ENCODE measurements at places on chromosomes 6 and 20.

DNA sequence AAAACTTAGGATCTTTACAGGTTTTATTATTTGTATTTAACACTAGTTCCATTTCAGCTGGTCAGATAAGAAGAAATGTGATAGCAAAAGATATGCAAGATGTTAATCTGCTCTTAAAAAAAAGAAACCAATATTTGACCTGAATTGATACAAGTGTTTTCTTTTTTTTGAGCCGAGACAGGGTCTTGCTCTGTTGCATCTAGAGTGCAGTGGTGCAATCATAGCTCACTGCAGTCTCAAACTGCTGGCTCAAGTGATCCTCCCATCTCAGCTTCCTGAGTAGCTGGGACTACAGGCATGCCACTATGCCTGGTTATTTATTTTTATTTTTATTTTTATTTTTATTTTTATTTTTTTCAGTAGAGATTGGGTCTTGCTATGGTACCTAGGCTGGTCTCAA, 133.0 kb downstream of the GMPR start:
- no peak for DNase-seq

GRCh38 chr20:48329031-48329615, 498.7 kb downstream of the PREX1 start:
- no peak for DNase-seq

DNA sequence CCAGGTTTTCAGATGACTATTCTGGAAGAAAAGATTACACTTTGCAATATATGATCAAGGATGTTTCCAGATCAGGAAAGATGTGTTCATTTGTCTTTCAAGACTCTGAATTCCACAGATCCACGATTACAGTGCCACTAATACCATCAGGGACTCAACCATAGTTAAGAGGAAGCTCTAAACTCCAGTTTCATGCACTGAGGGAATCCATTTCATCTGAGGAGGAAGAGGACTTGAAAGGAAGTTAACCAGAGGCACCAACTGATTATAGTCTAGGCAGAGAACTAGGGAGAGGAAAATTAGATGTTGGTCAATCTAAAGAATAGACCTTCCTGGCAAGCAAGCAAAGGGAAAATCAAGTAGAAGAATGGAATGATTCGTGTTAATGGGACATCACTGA, 218.3 kb upstream of the PRDM1 start:
- DNase-seq, result no peak

DNA sequence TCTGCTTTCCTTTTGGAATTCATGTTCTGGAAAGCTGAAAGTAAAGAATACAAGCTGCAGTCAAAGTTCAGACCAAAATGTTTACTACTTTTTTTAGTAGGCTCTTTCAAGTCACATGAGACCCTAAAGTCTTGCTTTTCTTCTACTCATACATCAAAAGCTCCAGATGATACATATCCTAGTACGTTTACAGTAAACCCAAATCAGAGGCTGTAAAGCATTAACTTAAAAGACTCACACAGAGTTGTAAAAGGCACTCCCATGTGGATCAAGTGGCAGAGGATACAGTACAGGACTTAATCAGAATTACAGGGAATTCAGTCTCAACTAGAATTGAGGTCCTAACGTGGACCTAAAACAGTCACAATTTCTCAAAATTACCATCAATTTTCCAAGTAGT, 40.7 kb downstream of the STK38 start:
- no peak for DNase-seq

DNA sequence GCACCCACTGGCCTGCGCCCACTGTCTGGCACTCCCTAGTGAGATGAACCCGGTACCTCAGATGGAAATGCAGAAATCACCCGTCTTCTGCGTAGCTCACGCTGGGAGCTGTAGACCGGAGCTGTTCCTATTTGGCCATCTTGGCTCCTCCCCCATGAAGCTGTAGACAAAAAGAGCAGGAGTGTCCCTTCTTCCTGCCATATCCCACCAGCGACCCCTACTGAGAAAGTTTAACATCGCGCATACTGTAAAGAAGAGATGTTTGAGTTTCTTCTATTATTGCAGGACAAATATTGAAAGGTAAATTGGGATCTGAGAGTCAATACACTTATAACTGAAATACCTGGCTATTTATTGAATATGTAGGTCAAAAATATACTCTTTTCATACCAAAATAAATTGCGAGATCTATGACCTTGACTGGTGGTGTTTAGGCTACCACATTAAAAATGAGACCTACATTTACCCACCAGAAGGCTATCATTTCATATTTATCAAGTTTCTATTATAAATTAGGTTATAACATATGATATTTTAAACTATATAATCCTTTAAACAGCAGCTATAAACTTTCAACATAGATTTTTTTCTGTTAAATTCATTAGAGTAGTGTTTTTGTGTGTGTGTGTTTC, 586.3 kb downstream of the HTR1B start:
- DNase-seq, result no peak

- DNase-seq, result no peak
Measured at GRCh38 chr6:25387911-25388310, 108.7 kb downstream of the CARMIL1 start.

GRCh38 chr6:101760843-101761621, 367.5 kb downstream of the GRIK2 start:
- DNase-seq, result no peak

- DNase-seq, result no peak
Measured at GRCh38 chr6:3471711-3472110, 14.9 kb upstream of the SLC22A23 start.

DNA sequence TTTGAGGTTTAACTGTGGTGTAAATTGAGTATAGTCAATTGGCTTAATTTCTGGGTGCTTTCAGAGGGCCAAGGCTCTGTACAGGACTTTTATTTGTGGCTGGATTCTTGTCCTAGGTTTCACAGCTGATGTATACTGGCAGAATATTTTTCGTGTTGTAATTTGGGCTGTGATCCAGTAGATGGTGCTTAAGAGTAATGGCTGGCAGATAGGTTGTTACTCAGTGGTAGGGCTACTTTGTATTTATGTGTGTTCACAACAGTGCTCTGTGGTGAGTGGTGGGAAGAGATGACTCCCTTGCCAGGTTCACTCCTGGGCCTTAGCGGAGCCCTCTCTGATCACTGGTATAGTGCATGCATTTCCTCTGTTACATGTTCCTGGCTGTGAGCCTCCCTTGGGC, 34.5 kb upstream of the FERMT1 start:
- no peak for DNase-seq

- no peak for DNase-seq
Measured at GRCh38 chr6:131754715-131755567, 44.1 kb upstream of the CTAGE9 start.

DNA sequence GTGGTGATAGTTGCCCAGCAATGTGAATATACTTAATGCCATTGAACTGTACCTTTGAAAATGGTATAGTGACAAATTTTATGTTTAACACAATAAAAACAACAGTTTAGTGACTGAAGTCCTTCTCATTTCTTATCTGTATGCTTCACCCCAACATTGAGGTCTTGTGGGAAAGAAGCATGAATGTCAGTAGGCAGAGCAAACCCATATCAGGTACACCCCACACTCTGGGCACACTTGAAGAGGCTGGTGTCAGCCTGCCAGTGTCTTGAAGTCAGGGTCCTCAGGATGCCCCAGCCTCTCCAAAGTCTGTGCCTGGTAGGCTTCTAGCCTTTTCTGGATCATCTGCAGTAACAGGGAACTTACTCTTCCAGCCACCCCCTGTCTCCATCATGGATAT, 51.2 kb downstream of the CD164 start:
- no peak for DNase-seq

GRCh38 chr6:71012866-71013469, 56.1 kb upstream of the B3GAT2 start:
- no peak for DNase-seq

DNA sequence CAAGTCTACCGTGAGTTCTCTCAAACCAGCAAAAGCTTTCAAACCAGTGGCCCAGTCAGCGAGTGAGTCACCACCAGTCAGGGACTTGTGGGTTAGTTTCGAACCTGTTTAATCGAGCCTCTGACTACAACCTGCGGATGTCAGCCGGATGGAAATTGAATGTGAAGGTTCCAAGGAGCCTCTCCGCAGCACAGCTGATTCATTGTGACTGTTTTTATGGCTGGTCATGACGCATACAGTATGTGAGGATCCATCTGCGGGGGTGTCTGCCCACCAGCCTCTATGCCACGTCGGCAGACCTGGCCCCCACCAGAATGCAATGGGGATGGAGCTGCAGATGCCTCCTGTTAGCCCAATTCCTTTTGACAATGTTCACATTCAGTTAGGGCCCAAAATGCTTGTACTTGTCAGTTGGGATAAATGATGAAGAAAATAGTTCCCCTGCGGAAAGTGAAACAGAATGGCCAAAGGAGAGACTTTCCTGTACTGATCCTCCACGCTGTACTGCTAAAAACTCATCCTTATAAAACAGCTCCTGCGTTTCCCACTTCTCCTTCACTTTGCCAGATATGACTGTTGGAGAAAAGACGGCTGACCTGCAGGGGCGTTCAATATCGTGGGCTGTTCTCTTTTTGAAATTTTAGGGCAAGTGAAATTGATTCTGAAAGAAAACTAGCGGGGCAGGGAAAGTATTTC, 206.6 kb downstream of the TFAP2B start:
- DNase-seq, result no peak

GRCh38 chr20:40393197-40394079, 295.6 kb downstream of the MAFB start:
- DNase-seq, result no peak

DNA sequence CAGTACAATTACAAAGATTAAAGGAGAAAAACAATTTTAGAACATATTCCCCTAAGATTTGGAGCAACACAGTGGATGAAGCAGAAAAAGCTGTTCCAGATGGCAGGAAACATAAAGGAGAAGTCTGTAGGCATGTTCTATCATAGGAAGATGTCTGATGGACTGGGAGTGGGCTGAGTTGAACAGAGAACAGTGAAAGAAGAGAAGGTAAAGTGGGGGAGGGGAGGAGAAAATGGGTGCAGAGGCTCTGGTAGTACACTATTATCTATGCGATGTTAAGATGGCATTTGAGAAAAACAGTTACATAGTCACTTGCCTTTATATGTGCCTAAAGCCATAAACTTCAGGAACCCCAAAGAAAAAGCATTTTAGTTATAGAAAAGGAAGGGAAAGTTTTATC, 4.2 kb upstream of the PHIP start:
- DNase-seq, result no peak

GRCh38 chr20:11522366-11522741, 395.3 kb upstream of the BTBD3 start:
- DNase-seq, result no peak

DNA sequence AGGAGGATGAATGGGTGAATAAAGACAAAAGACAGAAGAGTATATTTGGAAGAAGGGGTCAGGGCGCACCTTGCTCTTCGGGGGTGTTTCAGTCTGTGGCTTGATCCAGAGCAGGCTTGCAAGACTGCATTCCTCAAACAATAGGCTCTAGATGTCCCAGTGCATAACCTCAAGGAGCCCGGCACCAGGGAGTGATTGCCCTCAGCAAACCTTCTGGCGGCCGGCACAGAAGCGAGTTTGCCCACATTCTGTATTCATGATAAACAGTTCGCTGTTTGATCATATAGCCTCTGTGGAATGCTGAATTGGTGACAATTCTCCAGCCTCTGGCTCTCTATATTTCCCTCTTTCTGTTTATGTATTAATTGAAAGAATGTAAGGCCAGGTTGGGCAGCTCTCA, 29.7 kb upstream of the HLA-DRB5 start:
- DNase-seq, result no peak

DNA sequence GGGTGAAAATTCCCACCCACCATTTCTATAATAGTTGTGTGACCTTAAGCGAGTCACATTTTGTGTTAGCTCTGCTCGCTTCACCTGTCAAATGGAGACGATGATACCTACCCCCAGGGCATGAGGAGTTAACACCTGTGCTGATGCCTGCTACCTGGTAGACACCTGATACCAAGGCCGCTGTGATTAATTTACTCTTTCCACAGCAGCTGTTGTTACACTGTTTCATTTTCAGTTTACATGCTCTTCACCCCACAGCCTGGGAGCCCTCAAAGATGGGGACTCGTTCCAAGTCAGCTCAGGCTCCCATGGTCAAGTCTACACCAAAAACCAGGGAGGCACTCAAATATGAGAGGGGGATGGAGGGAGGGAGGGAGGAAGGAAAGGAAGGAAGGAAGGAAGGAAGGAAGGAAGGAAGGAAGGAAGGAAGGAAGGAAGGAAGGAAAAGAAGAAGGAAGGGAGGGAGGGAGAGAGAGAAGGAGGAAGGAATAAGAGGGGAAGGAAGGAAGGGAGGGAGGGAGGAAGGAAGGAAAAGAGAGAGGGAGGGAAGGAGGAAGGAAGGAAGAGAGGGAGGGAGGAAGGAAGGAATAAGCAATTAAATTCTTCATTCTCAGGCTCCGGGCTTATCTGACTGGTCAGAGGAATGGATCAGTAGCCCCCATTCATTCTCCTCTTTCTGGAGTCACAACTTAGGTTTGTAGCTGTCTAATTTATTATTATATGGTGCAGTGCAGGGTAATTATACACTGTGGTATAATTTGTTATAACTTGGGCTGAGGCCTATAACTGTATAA, 40.9 kb downstream of the PDYN start:
- no peak for DNase-seq

DNA sequence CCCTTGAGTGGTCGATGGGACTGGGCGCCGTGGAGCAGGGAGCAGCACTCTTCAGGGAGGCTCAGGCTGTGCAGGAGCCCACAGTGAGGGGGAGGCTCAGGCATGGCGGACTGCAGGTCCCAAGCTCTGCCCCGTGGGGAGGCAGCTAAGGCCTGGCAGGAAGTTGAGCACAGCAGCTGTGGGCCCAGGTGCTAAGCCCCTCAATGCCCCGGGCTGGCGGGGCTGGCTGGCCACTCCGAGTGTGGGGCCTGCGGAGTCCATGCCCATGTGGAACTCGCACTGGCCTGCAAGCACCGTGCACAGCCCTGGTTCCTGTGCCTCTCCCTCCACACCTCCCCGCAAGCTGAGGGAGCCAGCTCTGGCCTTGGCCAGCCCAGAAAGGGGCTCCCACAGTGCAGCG, 948.4 kb upstream of the EYS start:
- DNase-seq, result no peak

DNA sequence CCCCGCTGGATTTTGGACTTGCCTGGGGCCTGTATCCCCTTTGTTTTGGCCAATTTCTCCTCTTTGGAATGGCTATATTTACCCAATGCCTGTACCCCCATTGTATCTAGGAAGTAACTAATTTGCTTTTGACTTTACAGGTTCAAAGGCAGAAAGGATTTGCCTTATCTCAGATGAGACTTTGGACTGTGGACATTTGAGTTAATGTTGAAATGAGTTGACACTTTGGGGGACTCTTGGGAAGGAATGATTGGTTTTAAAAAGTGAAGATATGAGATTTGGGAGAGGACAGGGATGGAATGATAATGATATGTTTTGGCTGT, 1220.3 kb upstream of the CITED2 start:
- DNase-seq, result no peak

DNA sequence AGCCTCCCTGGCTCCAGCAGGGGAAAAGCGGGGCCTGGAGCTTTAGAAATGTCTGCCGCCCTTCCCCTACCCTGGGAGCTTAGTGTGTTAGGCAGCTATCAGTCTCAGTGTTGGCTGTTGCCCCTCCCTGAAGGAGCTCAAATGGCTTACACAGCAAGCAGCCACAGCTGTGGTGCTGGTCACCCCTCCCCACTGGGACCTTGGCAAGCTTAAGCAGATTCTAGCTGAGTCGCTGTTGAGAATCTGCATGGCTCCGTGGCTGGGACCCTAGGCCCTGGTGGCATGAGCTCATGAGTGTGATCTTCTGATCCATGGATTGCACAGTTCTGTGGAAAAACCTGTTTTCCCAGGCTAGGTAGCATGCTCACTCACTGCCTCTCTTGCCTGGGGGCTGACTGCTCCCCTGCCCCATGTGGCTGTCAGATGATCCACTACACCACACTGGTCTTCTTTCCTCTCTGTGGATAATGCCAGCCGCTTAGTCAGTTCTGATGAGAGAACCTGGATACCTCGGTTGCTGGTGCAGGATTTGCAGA, 714.0 kb downstream of the MAFB start:
- DNase-seq, result no peak

Data from stimulated activated CD4-positive, alpha-beta T cell treated with anti-CD3 and anti-CD28 coated beads, Interleukin-15, amount 100 ng/mL, for 1 hour (primary cell).